ENCODE measurements at places on chromosomes 11 and 22. TPM values are rescaled to one million over a fixed set of nuclear protein-coding genes. Genes with fewer than 3 reads are reported as not detected.

The APOA4 gene
- not detected for total RNA-seq

The ELF5 gene
- total RNA-seq, result not detected

The PGR gene
- total RNA-seq, result not detected

The P2RY6 gene
- 0.44 TPM for total RNA-seq

The MGAT3 gene
- total RNA-seq, result not detected

All from mammary microvascular endothelial cell (primary cell).